SHP77 (cell line): ENCODE measurements at places on chromosomes 11 and 22.

- DNase-seq: no peak
These were observed 282.6 kb downstream of the CADM1 start for GRCh38 chr11:115221461-115222069.

DNA sequence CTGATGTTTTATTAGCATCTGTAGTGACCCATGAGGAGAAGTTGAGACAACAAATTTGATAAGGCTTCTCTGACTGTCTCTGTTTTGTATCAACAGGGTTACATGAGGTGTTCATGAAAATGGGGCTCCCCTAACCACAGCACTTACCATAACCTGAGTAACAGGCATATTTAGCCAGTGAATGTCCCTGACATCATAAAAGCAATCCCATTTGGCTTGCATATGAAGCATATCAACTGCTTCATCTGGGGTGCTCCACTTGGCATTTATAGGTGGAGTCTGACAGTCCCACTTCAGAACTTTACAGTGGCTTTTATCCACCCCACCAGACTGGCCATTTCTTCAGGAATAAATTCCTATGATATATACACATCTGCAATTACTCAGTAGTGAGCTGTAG, 257.6 kb downstream of the LUZP2 start:
- no peak for DNase-seq

DNA sequence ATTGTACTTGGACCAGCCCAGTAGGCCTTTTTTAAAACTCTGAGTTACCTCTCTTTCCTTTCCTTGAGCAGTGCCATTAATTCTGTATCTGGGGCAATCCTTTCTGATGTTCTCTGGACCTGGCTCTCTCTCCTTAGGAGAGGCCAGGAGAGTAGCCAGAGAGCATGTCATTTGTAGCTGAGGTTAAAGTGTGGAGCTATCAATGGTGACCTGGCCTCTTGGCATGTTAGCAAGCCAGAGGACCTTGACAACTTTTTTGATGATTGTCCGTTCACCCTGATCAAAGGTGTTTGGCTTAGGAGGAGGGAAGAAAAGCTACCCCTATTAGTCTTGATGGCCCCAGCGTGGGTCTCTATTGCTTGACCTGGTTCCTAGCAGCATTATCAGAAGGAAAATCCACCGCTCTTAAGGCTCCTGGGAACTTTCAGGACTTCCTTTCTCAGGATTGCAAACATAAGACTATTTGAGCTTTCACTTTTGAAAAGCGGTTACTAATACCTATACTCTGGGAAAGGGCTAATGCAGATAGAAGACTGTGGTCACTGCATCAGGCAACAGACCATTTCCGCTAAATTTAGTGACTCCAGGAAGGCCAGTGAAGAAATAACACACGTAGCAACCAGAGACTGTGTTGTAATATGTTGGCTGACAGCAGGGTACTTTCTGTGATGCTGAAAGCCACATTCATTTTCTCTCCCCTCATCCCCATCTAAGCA, 18.2 kb downstream of the LIMK2 start:
- DNase-seq: no peak

DNA sequence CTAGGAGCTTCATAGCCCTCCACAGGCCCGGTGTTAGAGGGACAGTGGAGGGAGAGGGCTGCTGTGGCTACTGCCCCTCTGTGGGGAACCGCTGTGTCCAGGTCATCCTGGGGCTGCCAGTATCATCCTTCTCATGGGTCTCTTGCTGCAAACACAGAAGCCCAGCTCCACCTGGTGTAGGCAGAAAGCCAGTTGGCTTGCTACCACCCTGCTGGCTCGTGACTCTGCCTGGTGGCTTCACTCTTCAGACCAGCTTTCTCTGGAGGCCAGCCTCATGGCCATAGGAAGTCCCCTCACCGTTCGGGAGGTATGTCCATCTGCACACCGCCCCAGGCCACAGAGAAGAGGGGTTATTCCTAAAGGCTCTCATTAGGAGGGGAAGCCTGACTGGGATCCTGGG, 19.4 kb upstream of the SUSD2 start:
- no peak for DNase-seq

DNA sequence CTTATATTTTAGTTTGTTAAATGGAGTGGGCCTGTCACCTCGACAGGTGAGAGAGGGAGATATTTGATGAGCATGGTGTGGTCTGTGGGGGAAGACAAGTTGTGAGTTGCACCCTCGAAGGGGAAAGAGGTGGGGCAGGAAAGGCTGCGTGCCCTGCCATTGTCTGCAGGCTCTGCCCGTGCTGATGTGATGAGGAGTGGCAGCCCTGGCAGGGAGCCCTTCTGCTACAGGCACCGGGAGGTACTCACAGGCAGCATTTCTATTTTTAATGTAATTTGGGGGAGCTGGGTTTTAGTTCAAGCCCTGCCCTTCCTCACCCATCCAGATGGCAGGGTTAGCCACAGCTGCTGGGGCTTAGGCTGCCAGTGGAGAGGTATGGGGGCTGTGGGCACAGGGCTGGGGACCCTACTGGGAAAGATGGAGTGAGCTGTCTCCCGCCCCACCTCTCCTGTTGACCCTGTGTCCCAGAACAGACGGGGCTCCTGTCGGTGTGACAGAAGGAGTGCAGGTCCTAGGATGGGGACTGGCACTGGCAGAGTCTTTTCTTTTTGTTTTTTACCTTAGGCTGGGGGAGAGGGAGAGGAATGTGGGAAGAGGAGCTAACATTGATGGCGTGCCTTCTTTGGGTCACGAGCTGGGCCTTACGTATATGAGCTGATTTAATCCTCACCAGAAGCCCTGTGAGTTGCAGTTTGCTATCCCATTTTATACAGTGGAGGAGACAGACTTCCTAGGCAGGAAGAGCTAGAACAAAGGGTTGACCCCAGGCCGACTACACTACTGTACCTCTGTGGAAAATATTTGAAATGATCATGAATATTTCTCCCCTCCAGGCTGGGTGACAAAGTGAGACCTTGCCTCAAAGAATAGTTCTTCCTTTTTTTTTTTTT, 51.6 kb downstream of the CEP164 start:
- DNase-seq: no peak

DNA sequence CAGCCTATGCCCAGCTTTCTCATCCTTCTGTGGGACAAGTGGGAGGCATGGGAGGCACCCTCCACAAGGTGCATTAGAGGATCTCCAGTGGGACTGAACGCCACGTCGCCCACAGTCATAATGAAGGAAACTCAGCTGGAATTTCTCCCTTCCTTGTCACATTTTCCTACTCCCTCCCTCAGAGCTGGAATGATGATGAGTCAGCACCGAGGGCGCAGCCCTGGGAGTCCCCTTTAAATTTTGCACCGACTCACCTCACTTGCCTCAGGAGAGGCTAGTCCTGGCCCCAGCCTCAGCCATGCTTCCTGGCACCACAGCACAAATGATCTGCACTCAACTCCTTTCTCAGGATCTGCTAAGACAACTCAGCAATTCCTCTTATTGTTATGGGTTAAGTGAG, 34.3 kb downstream of the DBX1 start:
- no peak for DNase-seq

- no peak for DNase-seq
These were observed 3.3 kb downstream of the PCF11 start for GRCh38 chr11:83159902-83160865.

GRCh38 chr11:8011981-8012444, 24.9 kb downstream of the EIF3F start:
- DNase-seq: no peak

DNA sequence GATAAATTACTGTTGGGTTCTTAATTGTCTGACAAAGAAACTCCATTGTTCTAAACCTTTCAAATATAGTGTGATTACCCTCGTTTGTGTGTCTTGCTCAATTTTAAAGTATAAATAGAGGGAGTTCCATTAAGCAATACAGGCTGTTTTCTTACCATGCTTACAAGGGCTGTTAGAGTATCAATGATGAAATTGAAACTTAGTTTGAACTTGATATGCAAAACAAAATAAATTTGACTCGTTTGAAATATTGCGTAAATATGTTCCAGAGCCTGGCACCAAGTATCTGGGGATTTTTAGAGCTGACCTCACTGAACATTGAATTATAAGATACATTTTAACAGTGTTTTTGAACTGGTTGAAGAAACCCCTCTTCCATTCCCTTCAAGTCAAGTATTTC, 31.7 kb downstream of the TEAD1 start:
- no peak for DNase-seq

DNA sequence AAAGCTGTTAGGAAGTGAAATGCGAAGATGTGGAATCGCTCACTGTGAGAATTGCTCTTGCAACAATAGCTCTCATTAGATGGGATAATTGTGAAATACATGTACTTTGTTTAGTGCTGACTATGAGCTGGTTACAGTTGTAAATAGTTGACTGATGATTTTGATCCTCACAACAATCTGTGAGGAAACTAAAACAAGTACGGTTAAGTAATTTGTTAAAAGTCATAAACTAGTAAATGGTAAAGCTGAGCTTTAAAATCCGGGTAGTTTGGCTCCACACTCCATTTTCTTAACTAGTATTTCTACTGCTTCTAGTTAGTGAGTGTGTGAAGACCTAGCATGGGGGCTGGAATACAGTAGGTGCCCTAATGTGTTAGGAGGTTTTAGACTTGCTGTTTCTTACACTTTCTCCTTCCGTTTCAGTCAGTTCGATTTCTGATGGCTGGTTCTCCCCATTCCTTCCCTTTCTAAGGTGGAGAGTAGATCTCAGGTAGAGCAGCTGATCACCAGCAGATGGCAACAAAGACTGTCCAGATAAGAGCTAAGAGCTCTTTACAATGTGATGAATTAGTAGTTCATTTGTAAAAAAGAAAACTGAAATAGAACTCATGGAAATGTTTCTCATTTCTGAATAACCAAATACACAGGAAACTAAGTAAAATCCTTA, 16.3 kb upstream of the CYP2R1 start:
- peak; percentile 20 for DNase-seq

DNA sequence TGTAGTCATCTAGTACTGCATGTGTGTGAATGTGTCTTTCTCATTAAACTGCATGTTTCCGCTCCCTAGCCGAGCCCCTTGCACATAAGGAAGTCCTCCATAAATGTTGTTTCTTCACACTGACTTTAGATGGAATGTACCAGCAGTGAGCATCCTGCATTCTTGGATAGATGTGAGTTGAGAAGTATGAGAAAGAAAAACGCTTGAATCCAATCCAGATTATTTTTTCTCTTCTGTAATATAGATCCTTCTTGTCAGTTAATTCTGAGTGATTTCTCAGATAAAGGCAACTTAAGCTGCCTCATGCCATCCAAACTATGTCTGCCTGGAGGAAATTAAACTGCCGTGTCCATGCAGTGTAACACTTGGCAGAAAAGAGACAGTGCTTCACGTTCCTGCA, 268.1 kb upstream of the ISX start:
- DNase-seq: no peak

- no peak for DNase-seq
These were observed 68.3 kb upstream of the POU2AF2 start for GRCh38 chr11:111177037-111177871.
